Renal cortical epithelial cell (primary cell): ENCODE measurements at places on chromosomes 4 and X. TPM values are rescaled to one million over a fixed set of nuclear protein-coding genes. Genes with fewer than 3 reads are reported as not detected.

- no peak for DNase-seq
Measured at GRCh38 chr4:152529880-152530279, 6.0 kb downstream of the FBXW7 start.

Gene NMU
- 4.0 TPM in 1 of 2 replicates, not detected in the other for total RNA-seq

Gene KLB
- total RNA-seq, result not detected in 2 replicates

Gene SLC25A43
- 18.7 and 24.3 TPM in 2 replicates for total RNA-seq
